Mesendoderm (in vitro differentiated cells): ENCODE measurements at places on chromosomes 5 and 9.
A peak's percentile ranks its signal among the peaks of the same experiment; 100 is the strongest.

DNA sequence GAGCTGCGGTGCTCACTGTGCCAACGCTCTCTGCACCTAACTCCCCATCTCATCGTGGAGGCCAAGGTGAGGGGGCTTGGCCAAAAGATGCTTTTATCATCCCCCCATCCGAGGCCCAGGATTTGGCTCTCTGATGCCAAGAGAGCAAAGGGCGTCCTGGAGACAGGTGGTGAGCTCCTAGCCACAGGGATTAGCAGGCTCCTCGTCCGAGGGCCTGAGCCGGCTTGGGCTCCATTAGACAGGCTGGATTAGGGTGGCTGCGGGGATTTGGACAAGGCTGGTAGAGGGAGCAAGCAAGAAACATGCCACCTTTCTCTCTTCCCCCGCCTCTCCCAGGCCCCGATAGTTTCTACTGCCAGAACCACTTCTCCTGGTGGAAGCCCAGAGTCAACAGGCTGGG lies 1.0 kb upstream of the GRM6 start:
- DNase-seq: no peak

GRCh38 chr9:72415163-72415562 lies 50.2 kb upstream of the ZFAND5 start:
- no peak for DNase-seq

DNA sequence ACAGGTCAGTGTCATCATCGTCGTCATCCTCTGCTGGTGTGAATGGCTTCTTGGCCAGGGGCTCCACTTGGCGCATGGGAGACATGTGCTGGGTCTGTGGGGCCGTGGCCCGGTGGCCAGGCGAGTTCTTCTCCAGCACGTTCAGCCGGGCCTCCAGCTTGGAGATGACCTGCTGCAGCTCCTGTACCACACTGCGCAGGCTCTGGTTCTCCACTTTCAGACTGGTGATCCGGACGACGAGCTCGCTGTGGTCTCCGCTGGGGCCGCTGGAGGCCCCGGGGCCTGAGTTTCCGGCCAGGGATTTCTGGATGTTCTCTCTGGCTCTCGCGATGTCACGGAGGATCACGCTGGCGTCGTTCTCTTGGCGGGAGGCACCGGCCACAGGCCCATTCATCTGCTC lies 40.6 kb downstream of the ZNF484 start:
- DNase-seq: no peak

DNA sequence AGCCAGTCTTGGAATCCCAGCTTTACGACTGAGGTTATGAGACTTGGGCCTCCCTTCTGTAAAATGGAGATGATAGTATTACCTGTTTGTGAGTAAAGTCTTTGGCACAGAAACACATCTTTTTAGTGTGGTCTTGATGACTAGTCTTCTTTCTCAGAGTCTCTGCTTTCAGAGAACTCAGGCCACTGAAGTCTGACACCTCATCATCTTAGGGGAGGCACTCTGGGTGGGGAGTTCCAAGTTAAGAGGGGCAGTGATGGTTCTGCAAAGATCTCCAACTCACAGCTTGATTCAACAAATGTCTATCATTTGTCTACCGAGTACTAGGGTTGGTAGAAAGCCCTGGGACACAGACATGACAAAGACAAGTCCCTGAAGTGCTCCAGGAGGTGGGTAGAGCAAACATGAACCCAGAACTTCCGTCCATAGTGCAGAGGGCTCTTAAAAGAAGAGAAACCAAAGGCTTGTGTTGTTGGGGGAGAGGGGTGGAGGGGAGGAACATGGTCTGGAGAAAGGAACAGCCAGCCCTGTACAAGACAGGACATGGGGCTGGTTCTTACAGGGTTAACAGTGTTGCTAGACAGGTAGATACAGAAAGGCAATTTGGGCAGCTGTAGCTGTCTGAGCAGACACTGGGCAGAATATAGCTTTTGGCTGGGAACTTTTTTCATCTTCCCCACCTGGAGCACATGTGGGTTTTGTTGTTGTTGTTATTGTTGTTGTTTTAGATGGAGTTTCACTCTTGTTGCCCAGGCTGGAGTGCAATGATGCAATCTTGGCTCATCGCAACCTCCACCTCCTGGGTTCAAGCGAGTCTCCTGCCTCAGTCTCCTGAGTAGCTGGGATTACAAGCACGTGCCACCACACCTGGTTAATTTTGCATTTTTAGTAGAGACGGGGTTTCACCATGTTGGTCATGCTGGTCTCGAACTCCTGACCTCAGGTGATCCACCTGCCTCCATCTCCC lies 2.6 kb upstream of the CD14 start:
- no peak for DNase-seq

DNA sequence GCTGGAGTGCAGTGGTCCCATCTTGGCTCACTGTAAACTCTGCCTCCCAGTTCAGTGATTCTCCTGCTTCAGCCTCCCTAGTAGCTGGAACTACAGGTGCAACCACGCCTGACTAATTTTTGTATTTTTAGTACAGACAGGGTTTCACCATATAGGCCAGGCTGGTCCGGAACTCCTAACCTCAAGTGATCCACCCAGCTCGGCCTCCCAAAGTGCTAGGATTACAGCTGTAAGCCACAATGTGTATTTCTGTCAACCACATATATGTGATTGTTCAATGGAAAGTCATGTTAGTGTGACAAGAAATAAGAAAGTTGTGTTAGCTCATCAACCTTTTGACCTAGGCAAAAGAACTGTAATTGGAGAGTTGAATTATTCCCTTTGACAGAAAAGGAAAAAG lies 677.1 kb upstream of the CHD1 start:
- DNase-seq: no peak

DNA sequence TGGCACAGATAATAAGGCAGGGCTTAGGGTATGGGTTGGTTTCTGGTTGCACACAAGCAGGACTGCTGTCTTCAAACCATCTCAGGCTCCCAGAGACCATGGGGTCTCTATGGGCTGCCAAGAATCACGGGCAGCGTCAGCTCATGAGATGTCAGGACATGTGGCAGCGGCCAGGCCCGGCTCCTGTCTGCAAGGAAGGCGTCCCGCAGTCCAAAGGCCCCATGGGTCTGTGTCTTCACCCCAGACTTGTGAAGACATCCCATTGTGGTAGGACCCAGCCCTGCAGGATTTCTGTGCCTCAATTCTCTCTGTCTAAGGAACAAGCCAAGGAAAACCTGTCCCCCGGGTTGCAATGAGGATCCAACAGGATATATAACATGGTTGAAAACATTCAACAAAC lies 32.6 kb downstream of the IPPK start:
- DNase-seq: no peak

DNA sequence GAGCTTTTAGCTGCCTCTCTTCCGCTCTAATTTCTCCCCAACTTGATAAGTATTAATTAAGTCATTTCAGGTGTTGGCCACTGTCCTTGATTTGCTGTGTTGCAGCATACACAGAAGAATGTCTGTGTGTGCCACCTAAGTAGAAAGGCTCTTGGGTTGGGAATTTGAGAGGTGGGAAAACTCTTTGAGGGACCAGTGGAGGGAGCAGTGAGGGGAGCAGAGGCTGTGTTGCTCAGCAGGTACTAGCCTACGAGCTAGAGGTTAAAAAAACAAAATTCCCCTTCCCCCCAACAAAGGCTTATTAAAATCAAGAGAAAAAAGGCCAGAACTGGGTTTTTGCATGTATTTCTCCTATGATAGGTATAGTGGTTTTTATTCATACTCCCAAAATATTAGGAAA lies 20.9 kb downstream of the RPS23 start:
- DNase-seq: peak; percentile 45

DNA sequence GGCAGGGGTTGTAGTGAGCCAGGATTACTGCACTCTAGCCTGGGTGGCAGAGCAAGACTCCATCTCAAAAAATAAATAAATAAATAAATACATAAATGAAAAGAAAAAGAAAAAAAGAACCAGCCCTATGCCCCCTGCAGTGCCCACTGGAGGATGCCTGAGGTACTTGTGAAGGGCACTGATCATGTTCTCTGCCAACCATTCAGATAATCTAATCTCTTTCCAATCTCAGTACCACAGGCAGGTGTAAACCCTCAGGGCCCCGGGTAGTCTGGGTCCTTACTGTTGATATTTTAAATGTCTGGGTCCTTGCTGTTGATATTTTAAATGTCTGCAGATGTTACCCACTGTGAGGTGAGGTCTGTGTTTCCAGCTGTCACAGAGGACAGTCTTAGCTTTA lies 321.8 kb upstream of the ADCY2 start:
- DNase-seq: no peak

DNA sequence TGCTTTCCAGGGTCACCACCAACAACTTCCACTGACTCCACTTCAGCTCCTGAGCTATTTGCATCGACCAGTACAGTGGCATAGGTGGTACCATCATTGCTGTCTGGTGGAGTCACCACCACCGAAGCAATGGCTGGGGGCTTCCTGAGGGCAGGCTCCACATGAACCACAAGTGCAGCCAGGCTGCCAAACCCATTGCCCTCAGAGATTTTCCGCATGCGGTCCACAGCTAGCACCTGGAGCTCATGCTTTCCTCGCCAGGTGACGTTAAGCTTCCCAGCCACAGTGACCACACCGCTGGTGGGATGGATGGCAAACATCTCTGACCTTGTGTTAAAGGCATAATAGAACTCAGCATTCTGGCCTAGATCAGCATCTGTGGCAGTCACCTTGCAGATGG lies 23.1 kb downstream of the FAT2 start:
- DNase-seq: no peak

DNA sequence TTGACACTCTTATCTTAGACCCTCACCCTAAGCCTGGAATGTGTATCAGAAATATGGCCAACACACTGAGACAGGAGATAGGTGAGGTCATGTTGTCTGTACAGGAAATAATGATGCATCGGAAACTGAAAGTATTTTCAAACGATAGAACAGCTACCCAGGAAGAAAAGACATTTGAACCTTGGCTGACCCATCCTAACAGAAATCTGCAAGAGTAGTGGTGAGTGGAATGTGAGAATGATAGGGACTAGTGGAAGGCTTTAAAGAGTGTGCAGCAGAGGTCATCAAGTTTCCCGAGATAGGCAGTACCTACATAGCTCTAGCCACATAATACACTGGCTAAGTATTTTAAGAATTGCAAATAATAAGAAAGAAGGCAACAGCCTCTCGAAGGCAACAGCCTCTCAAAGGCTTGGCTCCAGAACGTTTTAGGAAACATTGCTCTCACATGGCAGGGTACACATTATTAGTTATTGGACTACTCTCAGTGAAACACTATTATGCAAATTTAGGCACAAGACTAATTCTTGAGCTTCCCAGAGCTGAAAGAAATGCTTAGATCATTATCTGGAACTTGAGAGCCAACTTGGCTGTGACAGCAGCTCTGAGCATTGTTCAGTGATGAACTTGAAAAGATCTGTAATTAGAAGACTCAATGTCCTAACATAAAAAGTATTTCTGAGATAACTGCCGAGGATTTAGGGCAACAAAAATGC lies 133.1 kb upstream of the FBXL7 start:
- no peak for DNase-seq

DNA sequence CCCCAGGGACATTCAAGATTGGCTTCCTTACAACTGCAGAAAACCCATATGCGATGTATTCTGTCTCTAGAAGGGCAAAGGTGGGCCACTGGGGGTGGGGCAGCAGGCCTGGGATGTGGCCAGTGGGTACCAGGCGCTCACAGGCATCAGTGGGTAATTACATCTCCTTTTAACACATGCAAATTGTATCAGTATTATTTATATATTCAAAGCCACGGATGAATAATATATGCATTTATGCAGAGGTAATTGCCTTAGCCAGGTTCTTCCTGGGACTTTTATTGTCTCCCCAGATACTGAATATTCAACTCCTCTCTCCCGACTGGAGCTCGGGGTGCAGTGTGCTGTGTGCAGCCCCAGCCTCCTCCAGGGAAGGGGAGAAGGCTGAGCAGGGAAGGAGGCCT lies 109.4 kb upstream of the MVB12B start:
- DNase-seq: no peak

DNA sequence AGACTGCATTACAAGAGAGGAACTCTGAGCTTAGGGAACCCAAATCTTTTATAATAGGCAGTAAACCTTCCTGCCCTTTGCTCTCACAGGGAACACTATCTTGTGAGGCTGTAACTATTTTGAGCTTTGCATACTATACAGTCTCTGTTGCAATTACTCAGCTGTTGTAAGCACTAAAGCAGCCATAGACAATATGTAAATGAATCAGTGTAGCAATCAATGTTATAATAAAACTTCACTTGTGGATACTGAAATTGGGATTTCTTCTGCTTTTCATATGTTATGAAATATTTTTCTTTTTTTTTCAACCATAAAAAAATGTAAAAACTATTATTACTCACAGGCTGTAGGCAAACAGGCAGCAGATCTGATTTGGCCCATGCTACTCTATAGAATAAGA lies 16.7 kb upstream of the UBQLN1 start:
- no peak for DNase-seq

DNA sequence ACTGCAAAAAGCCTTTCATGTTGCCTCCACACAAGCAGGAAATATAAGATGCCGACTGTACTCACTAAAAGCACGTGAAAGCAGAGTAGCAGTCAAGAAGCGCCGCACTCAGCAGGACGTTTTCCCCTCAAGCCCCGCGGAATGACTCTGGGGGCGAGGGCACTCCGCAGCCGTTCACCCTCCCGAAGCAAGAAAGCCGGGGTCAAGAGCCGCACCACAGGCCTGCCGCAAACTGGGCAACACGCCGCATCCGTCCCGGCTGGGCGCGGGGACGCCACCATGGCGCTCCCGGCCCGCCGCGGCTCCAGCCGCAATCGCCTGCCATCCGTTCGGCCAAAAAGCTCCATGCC lies 364 bp downstream of the RPS6 start:
- no peak for DNase-seq

- no peak for DNase-seq
Observed at GRCh38 chr5:80190960-80191359, 64.9 kb downstream of the SERINC5 start.

DNA sequence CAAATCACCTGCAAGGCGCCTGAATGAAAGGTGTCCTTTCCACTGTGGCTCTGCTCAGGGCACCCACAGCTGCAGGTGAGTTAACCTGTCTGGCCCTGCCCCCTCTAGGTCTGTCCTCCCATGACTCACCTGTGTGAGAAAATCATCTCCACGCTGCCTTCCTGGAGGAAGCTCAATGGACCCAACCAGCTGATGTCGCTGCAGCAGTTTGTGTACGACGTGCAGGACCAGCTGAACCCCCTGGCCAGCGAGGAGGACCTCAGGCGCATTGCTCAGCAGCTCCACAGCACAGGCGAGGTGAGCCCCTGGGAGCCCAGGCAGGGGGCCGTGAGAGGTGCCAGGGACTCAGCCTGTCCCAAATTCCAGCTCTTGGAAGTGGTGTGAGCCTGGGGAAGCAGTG lies 23.0 kb upstream of the CTSL start:
- DNase-seq: no peak

DNA sequence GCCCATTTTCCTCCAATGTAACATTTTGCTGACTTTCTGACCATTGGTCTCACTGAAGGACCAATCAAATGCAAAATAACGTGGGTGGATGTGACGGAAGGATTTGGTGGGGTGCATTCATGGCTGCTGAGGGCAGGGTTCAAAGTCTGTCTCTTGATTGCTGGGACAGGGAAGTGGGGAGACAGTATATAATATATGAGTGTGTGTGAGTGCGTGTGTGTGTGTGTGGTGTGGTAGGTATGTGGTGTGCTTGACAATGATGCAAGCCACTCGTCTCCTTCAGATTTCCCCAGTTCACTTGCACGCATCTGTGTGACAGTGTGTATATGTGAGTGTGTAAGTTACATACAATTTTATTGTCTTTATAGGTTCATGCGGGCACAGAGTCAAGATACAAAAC lies 477.3 kb downstream of the DIRAS2 start:
- no peak for DNase-seq
